Kidney capillary endothelial cell (primary cell): ENCODE measurements at places on chromosomes 4 and X.

DNA sequence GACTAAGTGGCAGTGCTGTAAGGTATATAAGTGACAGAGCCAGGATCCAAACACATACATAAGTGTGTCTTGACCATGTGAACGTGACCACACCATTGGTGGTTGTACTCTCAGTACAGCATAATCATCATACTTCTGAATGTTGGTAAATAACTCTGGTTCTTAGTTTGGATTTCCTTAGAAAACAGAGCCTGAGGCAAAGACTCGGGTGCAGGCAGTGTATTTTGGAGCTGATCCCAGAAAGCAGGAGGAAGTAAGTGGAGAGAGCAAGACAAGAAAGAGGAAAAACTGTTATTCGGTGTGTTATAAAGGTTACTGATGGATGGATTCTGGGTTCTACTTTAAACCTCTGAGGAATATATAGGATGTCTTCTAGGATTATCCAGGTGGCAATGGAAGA, 127.9 kb downstream of the SLC39A8 start:
- DNase-seq, result no peak

DNA sequence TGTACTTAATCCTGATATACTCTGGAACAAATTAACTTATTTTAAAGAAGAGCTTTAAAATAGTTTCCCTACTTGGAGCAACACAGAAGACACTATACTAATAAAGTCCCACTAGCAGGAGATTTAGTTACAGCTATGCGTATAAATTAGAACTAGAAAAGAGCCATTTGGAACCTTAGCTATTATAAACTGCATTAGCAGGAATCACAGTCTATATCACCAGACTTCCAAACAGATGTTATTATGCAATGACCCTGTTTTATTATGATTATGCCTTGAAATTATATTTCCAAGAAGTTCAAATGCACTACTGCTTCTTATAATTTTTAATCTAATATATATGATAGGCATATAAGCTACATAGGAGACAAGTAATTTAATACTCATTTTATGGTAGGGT, 95.5 kb upstream of the WDR44 start:
- no peak for DNase-seq

DNA sequence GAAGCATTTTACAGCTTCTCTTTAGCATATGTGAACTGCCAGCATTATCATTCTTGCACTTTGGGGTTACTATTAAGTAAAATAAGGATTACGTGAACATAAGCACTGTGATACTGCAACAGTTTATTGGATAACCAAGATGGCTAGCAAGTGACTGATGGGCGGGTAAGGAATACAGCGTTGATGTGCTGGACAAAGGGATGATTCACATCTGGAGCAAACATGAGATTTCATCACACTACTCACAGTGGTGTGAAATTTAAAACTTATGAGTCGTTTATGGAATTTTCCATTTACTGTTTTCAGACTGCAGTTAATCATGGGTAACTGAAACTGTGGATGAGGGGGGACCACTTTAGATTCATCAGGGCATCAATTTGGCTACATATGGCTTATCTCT, 16.0 kb downstream of the NBDY start:
- DNase-seq, result no peak

GRCh38 chr4:56259655-56260054, 127.6 kb downstream of the AASDH start:
- DNase-seq, result no peak

DNA sequence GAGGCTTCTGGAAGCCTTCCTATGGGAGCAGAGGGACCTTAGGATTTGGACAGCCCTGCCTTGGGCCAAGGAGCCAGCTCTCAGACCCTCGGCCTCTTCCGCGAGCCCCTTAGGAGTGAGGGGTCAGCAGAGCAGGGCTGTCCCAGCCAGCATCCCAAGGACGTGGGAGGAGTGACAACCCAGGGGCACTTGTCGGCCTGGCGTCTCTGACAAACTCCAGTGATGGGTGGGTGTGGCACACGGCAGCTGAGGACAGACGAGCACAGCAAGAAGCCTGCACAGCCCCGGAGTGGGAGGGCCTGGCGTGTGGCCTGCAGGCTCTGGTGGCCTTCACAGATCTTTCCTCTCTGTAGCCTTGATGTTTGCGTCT, 11.6 kb upstream of the TNIP2 start:
- DNase-seq, result no peak

DNA sequence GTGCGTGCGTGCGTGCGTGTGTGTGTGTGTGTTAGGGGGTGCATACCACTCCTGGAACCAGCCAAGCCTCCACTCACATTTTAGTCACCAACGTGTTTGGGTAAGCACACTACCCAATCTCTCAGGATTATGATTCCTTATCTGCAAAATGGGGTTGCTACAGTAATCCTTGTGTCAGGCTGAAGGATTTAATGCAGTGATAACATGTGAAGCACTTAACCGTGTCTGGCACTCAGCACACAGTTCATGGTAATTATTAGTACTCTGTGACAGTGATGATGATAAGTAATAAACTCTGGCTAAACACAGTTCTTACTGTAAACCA, 57.3 kb downstream of the CLDN22 start:
- DNase-seq, result no peak

DNA sequence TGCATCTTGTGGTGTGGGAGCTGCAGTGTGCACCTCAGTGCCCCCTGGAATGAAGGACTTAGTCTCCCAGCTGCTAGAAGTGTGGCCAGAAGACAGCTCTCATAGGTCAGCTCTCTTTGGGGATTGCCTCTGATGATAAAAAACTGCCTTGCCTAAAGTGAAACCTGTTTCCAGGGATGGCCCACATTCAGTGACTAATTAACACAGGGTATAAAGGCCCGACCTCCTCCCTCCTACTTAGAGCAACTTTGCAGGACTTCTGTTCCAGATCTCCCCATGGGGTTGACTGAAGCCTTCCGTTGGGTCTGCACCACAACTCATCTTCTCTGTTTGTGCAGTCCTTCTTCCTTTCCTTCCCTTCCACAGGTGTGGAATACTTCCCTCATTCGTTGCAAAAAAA, 53.2 kb downstream of the SPINK2 start:
- DNase-seq, result no peak

DNA sequence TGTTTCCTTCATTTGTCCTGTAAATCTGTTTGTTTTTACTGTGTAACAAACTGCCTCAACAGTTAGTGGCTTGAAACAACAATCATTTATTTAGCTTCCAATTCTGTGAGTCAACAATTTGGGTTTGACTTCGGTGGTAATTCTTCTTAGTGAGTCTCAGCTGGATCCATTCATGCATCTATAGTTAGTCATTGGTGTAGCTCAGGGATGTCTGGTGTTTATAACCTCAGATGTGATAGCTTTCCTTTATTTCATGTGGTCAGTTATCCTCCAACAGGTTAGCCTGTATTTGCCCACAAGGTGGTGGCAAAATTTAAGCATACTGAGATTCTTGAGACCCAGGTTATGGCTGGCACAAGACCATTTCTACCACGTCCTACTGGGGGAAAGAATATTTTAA, 1267.2 kb downstream of the RAPGEF2 start:
- DNase-seq, result no peak

DNA sequence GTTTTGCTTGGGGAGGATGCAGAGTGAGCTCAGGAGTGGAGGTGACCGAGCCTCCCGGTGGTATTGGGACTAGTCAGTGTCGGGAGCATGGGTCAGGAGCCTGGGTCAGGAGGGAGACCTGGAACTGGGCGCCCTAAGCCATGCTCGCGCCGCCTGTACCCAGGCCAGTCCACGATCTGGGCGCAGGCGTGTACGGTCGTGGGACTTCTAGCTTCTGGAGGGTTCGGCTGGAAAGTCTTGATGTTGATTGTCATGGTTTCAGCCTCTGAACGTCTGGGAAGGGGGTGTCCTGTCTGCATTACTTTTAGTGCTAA, 244 bp downstream of the EIF2S3 start:
- no peak for DNase-seq

GRCh38 chrX:21723814-21724213, 34.1 kb downstream of the SMPX start:
- no peak for DNase-seq

DNA sequence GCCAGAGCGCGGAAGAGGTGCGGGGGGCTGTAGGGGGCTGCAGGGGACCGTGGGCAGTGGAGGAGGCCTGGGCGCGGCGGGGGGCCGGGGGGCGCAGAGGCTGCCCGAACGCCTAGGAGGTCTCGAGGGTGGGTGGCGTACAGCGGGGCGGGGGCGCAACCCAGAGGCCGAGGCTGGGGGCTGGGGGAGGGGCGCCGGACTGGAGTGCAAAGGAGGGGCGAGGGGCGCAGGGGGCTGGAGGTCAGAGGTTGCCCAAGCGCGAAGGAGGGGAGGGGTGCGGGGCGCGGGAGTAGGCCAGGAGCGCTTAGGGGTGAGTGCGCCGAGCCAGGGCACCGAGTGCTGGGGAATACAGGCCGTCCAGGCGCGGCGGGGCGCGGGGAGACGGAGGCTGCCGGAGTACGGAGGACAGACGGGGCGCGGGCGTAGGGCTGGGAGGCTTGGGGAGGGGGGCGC, 255 bp downstream of the GYG2 start:
- DNase-seq, result no peak

- DNase-seq, result no peak
Observed at GRCh38 chrX:73979551-73980131, 324.3 kb upstream of the ZCCHC13 start.

DNA sequence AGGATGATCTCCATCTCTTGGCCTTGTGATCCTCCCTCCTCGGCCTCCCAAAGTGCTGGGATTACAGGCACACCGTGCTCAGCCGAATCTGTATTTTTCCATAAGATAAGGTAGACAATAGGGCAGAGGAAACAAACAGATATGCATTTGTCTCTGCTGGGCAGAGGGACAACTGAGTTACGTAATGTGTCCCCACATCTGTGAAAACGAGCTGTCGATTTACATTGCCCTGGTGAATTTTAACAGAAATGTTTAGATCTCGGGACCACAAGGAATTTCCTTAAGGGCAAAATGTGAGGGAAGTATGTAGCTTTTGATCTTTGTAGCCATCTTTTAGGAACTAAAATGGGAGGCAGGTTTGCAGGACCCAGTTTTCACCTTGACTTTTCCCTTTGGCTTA, 189.7 kb downstream of the TRIML1 start:
- DNase-seq, result no peak

DNA sequence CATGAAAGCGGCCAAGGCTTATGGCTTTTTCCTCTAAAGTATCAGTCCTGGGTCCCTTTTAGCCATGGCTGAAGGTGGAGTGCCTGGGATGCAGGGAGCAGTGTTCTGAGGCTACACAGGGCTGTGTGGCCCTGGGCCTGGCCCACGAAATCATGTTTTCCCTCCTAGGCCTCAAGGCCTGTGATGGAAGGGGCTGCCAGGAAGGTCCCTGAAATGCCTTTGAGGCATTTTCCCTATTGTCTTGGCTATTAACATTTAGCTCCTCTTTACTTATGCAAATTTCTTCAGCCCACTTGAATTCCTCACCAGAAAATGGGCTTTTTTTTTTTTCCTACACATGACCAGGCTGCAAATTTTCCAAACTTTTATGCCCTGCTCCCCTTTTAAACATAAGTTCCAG, 657.0 kb downstream of the DACH2 start:
- DNase-seq, result no peak

DNA sequence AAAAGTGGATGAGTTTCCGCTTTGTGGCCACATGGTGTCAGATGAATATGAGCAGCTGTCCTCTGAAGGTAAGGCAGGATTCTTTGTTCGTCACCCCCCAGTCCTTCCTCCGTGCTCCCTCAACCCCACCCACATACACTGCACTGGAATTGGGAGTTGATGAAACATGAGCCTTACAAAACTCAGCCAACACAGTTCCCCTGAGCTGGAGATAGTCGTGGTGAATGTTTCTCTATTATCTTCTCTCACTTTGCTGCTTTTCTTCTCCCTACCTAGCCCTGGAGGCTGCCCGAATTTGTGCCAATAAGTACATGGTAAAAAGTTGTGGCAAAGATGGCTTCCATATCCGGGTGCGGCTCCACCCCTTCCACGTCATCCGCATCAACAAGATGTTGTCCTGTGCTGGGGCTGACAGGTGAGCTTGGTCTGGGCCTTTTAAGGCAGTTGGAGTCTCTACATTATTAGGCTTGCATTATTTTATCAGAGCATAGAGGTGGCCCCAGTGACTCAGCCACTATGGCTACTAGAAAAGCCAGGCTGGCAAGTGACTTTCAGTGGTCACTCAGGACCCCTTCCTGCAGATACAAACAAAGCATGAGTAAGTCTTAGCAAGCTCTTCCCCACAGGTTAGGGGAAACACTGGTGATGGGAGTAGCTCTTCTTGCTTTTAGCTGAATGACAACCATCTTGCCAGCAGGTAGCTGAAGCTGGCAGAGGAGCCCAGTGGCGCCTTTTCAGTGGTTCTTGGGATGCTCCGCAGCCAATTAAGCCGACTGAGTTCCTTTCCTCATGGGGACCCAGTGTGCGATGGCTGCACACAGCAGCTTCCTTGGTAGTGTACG, 1.6 kb downstream of the RPL10 start:
- no peak for DNase-seq

DNA sequence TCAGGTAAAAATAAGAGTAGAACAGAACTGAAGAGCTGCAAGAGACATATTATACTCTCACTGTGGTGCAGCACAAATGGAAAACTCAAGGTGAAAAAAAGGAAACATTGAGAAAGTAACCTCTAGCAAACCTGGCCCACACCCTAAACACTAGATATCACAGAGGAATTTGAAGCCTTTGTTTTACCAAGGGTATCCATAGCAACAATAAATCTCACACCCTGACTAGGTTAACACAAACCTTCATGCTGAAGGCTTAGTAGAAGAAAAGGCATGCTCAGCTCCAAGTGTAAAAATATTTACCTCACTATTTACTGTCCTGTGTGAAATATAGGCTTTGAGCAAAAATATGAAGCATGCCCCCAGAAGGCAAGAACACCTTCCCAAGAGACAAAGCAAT, 61.9 kb upstream of the TAB3 start:
- no peak for DNase-seq

DNA sequence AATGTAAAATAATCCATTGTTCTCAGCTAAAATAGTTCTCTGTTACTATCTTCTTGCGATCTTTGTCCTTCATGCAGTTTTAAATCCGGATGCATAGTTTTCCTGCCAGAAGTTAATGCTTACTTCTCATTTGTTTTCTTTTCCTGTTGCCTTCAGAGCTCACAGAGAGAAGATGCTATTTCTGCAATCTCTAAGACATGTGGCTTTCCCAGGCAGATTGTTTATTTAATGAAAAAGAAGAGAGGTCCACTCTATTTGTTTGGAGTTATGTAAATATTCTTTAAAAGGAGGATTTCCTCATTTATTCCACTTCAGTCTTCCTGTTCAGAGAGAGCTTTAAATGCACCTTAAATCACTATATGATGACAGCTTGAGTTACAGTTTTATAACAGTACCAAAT, 39.3 kb upstream of the HPGD start:
- DNase-seq, result no peak

GRCh38 chrX:115533485-115533884, 27.5 kb upstream of the PLS3 start:
- DNase-seq, result no peak
